ENCODE measurements at places on chromosomes 6 and 20.

DNA sequence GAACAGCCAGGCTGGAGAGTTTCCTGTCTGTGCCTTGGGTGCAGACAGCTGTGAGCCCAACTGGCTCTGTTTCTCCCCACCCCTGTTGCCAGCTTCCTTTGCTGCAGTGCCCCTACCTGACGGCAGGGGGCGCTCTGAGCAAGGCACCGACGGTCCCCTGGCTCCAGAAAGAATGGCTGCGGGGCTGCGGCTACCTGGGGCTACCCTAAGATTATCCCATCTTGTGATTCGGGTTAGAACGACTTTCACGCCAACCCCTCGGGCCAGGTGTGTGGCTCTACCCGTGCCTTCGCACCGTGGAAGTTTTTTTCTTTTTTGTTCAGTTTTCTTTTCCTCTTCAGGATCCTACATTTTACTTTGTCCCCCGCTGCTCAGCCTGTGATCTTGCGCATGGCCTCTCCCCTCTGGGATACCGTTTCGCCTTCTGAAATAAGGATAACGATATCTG is 33.4 kb upstream of the AAR2 start:
- no peak for DNase-seq

DNA sequence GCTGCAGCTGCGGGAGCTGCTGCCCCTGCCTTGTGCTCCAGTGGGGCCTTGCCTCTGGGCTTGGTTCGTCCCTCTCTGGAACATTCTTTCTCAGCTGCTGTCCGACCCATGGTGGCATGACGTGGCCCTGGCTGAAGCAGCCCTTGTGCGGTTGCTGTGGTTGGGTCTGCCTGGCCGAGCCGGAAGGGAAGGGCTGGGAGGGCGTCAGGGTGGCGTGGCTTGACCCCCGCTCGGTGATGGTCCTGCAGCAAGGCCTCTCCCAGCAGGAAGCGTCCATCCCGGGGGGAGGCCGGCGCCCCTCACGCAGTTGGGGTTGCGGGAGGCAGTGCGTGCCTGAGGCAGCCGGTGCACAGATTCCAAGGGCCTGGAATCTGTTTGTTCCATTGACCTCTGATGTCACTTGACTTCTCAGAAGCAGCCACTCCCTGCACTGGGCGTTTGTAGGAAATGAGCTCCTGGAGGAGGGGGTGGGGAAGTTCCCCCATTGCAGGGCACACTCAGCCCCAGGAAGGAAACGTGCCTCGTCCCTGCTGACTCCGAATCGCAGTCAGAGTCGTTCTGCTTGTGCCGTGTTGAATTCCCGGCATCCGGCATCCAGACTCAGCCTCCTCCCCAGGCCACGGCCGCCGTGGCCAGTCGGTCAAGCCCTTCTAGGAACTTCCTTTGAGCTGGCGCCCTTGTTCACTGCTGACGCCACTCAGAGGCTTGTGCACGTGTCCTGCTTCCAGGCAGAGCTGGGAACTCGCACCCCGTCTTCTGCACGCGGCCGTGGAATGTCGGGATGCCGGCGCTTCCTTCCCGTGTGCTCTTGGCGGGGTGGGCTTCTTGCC is 9.7 kb upstream of the TNFRSF6B start:
- DNase-seq = no peak

- DNase-seq = no peak
Observed at GRCh38 chr6:36098920-36099647, 31.2 kb upstream of the MAPK13 start.

- DNase-seq = no peak
Observed at GRCh38 chr20:11469795-11470435, 447.8 kb upstream of the BTBD3 start.

DNA sequence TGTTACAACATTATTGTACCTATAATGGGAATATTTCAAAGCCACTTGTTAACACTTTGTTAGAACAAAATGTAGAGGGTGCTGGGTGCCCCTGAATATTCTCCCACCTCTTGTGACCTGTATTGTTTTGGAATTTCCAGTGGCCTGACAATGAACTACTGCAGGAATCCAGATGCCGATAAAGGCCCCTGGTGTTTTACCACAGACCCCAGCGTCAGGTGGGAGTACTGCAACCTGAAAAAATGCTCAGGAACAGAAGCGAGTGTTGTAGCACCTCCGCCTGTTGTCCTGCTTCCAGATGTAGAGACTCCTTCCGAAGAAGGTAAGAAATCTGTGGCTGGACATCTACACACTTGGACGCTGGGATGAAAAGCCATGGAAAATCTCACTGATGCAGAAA is 28.9 kb downstream of the PLG start:
- no peak for DNase-seq

DNA sequence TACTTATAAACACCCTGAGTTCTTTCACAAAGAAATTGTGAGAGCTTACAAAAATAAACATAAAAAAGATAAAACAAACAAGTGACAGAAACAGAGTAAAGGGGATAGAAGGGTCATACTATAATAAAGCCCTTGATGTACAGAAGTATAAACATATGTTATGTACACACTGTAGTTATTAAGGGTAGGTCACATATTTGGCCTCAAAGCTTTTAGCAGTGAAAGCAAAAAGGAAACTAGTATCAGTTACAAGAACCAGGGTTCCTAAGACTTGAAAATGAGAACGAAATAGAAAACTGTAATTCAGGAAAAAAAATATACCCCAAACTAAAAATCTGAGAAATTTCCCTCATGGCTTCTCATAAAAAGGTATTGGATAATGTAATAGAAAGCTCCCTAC is 380.6 kb downstream of the HDGFL1 start:
- no peak for DNase-seq

- DNase-seq = no peak
Observed at GRCh38 chr6:169714595-169714994, 9.7 kb downstream of the PHF10 start.

- DNase-seq = peak; percentile 15
Observed at GRCh38 chr6:40315060-40315459, 272.1 kb downstream of the LRFN2 start.

- no peak for DNase-seq
Observed at GRCh38 chr6:88910922-88911778, 52.3 kb downstream of the RNGTT start.

GRCh38 chr6:85679445-85680123 is 36.9 kb upstream of the SYNCRIP start:
- DNase-seq = no peak

All from NCI-H510A (cell line).